ENCODE measurements at places on chromosomes 1 and 21.

DNA sequence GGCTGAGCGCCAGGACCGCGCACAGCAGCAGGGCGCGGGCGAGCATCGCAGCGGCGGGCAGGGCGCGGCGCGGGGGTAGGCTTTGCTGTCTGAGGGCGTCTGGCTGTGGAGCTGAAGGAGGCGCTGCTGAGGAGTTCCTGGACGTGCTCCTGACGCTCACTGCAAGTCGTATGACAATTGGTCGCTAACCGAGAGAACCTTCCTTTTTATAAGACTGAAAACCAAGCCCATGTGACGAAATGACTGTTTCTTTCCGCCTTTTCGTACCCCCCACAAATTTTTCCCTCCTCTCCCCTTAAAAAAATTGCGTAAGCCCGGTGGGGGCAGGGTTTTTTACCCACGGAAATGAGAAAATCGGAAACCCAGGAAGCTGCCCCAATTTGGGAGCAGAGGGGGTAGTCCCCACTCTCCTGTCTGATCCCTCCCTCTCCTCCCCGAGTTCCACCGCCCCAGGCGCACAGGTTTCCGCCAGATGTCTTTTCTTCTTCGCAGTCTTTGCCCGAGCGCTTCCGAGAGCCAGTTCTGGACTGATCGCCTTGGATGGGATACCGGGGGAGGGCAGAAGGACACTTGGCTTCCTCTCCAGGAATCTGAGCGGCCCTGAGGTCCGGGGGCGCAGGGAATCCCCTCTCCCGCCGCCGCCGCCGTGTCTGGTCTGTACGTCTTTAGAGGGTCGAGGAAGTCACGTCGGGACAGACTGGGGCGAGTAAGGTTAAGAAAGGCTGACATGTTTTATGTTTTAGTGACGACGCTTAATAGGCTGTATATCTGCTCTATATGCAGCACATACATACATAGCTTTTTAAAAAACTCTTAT, at the start of gene PTGS2:
Gene PTGS2 (minus strand): TSS at position 179 of the 817 bp plus-strand sequence. CDS start 133 bp downstream, at position 46.
- no peak for DNase-seq

DNA sequence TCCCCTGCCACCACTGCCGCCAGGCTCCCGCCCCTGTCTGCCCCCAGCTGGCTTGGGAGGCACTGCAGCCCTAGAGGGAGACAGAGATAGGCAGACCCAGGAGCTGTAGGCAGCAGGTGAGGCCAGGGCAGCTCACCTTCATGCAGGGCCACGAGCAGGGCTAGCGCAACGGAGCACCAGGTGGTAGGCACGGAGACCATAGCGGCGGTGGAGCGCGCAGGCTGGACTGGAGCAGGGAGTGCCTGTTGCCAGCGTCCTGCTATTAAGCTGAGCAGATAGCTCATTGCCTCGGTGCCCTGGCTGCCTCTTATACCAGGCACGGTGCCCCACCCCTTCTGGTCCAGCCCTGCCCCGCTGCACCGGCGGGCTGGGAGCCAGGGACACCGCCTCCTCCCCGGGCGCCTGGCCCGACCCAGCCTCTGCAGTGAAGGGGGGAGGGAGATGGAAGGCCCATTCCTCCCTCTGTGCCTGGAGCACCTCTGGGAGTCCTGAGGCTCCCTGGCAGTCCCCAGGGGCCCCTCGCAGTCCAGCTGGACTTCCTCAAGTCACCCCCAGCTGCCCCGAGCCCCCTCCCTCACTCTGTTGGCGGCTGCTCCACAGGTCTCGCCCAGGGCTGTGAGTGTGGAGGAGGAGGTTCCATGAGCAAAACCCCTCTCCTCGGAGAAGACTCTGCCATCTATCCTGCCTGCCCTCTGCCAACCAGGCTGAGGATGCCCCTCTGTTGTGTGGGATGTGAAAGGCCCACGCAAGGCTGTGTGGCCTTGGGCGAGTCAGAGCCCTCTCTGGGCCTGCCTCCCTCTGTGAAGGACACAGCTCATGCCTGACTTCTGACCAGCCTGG, at the start of gene EDN2:
Gene EDN2 (minus strand): TSS at position 282 of the 840 bp plus-strand sequence. CDS start 82 bp downstream, at position 200.
- DNase-seq = no peak

- DNase-seq = no peak
These were observed 94.5 kb upstream of the TSPAN2 start for GRCh38 chr1:115183721-115184259.

- no peak for DNase-seq
These were observed 1503.0 kb downstream of the KCNT2 start for GRCh38 chr1:195105281-195105680.

- no peak for DNase-seq
These were observed 40.6 kb downstream of the RGS2 start for GRCh38 chr1:192849442-192849841.

DNA sequence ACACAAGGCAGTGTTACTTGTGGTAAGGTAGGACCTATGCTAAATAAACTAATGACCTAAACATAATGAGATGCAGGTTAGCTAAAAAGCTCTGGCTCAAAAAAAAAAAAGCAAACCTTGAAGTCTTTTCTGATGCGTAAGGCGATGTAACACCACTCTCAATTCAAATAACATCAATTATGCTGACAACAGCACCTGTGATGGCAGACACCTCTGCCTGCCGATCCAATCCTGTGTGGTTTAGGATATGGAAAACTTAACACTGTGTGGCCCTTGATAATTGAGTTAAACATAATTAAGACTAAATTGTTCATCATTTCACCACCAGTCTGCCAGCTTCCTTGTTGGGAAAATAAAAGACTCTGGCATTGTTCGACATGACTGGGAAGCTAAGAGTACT, 9.1 kb downstream of the RPAP2 start:
- no peak for DNase-seq

DNA sequence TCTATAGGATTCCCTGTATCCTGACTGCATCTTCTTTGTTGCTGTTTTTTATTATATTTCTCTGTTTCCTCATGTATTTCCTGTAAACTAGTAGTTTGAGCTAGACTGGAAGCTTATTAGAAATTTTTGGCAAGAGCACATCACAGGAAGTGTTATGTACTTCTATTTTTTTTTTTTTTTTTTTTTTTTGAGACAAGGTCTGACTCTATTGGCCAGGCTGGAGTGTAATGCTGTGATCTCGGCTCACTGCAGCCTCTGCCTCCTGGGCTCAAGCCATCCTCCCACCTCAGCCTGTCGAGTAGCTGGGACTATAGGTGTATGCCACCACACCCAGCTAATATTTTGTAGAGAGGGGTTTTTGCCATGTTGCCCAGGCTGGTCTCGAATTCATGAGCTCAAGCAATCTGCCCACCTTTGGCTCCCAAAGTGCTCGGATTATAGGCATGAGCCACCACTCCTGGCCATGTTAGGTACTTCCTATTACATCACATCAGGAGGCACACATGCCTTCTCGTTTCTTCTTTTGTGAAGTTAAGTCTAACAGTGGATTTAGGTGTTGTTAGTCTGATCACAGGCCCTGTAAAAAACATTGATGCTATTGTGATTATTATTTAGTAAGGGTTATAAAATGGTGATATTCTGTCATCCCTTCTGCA, 12.5 kb downstream of the C1orf21 start:
- no peak for DNase-seq

- DNase-seq = no peak
These were observed 5.1 kb upstream of the MED18 start for GRCh38 chr1:28323720-28324119.

DNA sequence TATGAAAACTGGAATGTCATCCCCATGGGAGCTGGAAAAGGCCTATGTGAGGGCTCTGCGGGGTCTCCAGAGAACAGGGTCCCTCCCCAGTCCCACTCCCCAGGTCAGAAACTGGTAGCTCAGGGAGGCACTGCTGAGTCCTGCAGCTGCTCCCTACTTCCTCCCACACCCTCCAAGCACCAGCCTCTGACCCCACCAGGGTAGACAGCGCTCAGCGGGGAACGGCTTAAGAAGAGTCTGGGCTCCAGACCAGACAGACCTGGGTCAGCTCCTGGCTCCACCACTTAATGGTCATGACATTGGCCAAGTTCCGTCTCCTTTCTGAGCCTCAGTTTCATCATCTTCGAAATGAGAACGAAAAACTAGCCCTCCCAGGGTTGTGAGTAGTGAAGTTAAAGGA, 7.2 kb downstream of the LRP8 start:
- DNase-seq = no peak

- DNase-seq = no peak
These were observed 73.9 kb downstream of the OBSCN start for GRCh38 chr1:228281631-228282328.

- DNase-seq = no peak
These were observed 169.9 kb downstream of the HS2ST1 start for GRCh38 chr1:87084244-87084836.

DNA sequence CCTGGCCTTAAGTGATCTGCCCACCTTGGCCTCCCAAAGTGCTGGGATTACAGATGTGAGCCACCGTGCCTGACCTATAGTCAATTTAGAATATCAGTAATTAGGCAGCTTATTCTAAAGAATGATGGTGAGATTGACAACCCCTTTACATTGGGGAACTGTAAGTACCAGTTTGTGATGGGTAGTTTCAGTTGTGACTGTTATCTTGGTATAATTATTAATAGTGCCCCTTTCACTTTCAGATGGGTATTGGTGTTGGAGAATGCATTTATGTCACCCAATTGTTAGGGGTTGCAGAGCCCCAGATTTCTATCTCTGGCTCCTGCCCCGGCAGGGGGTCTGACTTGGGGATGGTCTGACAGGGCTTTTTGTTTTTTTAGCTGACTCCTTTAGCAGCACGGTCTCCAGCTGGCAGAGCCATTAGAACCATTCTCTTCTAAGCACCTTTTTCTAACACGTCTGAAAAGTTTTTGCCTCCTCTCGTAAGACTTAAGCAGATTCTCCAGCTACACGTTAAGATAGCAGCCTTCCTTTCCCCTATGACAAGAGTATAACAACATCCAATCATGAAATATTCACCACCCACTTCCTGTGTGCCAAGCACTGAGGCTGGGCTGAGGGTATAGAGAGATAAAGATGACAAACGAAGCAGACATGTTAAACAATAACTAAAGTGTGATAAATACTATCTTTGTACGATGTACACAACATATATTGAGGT, 157.8 kb downstream of the SDCCAG8 start:
- no peak for DNase-seq
